ENCODE measurements at places on chromosomes 1 and 21.

DNA sequence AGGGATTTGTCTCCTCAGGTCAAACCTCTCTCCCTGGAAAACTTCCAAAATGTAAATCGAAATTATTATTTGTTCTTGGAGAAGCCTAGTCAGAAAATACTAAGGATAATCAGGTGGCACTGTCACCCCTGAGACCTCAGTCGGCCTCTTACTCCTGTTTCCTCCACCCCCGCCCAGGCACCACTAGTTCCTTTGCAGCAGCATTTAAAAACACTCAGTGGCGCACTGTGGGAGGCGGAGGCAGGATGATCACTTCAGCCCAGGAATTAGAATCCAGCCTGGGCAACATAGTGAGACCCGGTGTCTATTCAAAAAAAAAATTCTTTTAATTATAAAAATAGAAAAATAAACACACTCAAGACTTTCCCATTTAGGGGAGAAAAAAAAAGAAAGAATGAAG is 18.0 kb upstream of the IFNAR2 start:
- DNase-seq: no peak

DNA sequence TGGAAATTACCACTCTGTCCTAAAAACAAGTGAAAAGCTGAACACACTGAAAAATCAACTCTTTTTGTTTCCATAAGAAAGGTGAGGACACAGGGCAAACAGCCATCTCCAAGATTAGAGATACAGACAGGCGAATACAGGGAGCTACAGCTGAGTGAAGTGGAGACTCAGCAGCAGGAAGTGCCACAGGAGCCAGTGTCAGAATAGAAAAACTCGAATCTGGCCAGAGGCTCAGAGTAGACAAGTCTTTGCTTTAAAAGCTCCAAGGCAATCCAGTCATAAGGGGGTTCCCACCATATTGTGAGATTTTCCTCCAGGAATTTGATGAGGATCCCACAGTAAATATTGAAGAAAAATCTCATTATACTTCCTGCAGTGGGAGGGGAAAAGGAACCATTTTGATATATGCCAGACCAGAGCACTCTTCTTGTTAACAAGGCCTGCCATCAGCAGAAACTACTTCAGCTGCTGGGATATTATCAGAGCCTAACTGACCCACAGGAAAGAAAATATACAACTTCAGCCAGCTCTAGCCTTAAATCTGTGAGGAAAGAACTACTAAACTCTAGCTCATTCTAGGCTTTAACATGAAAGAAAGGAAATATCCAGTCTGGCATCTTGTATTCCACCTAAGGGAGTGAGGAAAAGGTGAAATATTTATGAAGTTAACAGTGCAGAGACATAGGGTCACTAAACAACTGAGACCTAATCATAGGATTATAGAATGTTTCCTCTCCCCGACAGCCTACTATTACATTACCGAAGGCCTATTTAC is 256.2 kb upstream of the OLFM3 start:
- DNase-seq: no peak

DNA sequence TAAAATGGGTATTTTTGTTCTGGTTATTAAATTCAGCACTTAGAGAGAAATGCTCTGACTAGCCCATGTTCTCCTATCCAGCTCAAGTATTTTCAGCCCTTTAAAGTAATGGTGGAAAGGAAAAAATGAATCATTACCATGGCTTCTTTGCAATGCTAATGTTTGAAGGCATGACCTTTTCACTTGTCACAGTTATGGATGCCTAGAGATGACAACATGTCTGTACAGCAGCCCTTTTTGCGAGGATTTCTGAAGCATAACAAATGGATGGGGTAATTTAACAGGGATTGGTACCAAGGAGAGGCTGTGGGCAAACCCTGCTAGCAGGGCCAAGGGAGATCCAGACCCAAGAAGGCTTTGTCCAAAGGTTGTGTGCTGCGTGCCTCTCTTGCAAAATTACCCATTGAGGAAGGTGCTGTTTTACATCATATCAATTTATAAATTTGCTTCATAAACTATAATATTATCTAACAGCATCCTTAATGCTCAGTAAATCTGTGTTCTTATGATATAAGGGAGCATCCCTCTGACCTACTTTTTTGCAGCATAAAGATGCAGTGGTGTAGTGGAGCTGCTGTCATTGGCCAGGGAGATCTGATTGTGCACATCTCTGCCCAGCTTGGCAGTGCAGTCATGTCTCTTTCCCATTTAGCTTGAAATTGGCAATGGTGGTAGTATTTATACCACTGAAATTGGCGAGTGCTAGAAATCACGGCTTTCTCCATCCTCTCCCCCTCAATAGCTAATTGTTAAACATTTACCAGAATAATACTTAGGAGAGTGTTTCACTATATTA is 327.1 kb downstream of the PCP4 start:
- no peak for DNase-seq

- DNase-seq: no peak
Measured at GRCh38 chr1:1783320-1783719, 5.0 kb upstream of the NADK start.

- no peak for DNase-seq
Measured at GRCh38 chr1:43506233-43506632, 24.4 kb upstream of the PTPRF start.

- no peak for DNase-seq
Measured at GRCh38 chr1:48219803-48220202, 2.7 kb upstream of the SLC5A9 start.

DNA sequence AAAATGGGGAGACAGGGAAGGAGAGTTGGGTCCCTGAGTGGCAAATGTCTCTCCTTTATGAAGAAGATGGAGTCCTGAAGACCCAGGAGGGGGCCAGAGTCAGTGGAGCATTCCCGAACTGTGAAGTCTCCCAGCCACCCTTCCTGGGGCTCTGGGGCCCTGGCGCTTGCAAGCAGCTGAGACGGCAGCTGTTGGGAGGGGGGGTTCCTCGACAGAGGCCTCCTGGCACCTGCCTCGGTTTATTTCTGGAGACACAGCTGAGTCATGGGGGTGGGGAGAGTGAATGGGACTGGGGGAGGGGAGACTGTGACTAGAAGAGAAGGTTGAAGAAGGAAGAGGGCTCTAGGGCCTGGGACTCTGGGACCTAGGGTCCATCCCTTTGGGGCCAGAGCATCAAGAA is 14.0 kb downstream of the NES start:
- DNase-seq: no peak

- no peak for DNase-seq
Measured at GRCh38 chr1:54395281-54395934, 10.8 kb downstream of the SSBP3 start.

GRCh38 chr1:221241157-221241556 is 361.9 kb downstream of the HLX start:
- DNase-seq: no peak

GRCh38 chr1:204080163-204080903 is 7.4 kb downstream of the SOX13 start:
- peak; percentile 81 for DNase-seq
